GM12891 (cell line): ENCODE measurements at places on chromosomes 5 and 9.

GRCh38 chr9:91197232-91198181, 164.2 kb downstream of the AUH start:
- no peak for DNase-seq

DNA sequence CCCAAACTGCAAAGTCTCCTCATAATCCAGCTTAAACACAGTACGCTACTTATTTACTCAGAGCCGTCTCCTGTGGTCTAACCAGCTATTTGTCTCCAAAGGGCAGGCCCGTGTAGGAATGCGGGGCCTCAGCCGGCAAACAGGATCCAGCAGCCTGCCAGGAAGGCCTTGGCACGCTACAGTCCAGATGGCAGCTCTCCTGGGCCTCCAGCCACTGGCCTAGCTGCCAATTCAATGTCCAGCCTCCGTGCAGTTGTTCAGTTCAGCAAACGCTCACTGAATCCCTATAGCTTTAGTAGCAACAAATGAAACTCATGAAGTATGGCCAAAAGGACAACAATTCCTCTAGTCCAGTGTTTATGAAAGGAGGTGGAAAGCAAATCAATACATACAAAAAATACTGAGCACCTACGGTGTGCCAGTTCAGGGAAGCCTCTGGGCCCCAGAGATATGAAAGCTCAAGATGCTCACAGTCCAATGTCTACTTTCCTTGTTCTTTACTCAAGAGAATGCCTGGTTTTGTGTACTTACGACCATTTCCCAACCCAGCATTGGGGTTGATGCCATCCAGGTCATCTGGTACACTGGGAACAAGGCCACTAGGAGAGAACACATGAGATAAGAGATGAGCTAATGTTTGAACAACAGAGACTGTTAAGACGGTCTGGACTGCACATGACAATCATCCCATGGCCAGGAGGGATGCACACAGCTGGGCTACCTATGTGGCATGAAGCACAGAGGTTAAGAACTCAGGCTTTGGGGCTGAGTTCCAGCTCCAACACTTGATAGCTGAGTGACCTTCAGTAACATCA, 8.3 kb downstream of the CDK5RAP2 start:
- no peak for DNase-seq

DNA sequence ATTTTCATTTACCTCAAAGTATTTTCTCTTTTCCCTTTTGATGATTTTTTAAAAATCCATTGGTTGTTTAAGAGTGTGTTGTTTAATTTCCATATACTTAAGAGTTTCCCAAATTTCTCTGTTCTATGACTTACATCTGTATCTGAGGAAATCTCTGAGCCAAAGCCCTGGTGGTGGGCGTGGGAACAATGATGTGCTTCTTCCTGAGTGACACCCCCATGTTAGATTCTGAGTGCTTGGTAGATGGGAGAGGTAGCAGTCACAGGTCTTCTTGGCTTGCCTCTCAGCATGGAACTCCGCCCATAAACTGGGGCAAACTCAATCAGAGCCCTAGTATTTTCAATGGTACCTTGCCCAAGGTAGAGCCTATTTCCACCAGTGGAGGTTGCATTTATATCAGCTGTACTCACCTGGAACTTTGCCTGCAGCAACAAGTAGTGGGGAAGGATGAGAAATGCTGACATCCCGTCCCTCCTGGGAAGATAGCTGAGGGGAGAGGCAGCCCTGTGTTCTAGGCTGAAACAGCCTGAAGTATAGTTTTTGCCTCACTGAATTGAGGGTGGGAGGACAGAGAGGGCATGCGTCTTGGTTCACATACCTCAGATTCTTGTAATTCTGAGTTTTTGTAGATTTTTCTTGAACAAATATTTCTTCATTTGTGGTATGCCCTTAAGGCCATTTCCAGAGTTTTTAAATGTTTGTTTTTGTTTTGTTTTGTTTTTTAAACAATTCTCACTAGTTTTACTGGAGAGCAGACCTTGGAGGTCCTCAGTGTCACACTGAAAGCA, 26.4 kb downstream of the C9orf43 start:
- no peak for DNase-seq

DNA sequence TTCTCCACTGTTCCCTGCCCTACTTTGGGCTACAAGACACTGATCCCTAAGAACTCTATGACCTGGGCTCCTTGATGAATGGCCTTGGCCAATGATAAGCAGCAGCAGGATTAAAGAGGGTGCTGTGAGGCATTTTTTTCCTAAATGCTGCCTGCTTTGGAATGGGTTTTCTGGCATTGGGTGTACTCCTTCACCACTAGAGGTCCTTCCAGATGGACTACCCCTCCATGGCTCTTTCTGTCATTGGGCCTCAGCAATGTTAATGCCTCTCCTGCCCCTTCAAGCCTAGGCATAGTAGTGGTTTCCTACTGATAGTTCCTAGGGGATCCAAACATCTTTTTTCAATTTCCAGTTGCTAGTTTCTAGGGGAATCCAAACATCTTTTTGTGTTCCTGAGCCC, 319.3 kb upstream of the RPS23 start:
- no peak for DNase-seq

DNA sequence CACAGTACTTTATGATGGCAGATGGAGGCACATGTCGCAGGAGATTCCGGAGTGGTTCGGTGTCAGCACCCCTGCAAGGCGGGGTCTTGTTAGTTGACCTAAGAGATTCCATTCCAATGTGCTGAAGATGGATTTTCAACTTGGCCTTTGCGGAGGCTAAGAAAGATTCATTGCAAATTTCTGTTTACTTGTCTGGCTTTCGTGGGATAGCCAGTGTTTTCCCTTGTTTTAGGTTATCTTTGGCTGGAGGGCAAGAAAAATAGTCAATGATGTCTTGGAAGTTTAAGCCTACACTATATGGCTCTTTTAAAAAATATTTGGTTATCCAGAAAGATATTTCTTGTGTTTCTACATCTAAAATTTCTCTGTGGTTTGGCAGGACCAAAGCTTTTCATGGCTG, 123.6 kb upstream of the PTCH1 start:
- DNase-seq, result no peak

GRCh38 chr9:94511134-94511954, 43.5 kb upstream of the PCAT7 start:
- no peak for DNase-seq
